ENCODE measurements at places on chromosomes 3 and 15.

GRCh38 chr3:181176601-181177000 is 187.1 kb upstream of the DNAJC19 start:
- no peak for DNase-seq

- no peak for DNase-seq
Measured at GRCh38 chr3:191290311-191291025, 38.7 kb upstream of the CCDC50 start.

DNA sequence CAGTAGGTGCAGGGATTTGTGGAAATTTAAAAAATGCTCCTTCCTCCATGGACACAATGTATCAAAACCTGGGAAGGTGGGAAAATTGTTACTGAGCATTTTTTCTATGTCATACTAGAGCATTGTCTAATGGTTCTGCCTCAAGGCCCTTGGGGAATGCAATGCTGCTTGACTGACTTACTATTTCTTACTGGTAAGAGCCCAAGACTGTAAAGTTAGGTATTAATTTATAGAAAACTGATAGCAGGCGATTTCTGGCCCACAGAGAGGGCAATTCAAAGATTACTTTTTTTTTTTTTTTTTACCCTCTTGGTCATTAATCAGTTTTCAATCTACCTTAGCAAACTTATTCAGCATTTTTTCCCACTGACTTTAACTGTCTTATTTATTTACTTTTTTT is 38.5 kb upstream of the MRPL3 start:
- no peak for DNase-seq

GRCh38 chr15:71708051-71708429 is 102.3 kb upstream of the NR2E3 start:
- no peak for DNase-seq

- DNase-seq, result no peak
Measured at GRCh38 chr3:159911664-159912037, 77.0 kb upstream of the IL12A start.

DNA sequence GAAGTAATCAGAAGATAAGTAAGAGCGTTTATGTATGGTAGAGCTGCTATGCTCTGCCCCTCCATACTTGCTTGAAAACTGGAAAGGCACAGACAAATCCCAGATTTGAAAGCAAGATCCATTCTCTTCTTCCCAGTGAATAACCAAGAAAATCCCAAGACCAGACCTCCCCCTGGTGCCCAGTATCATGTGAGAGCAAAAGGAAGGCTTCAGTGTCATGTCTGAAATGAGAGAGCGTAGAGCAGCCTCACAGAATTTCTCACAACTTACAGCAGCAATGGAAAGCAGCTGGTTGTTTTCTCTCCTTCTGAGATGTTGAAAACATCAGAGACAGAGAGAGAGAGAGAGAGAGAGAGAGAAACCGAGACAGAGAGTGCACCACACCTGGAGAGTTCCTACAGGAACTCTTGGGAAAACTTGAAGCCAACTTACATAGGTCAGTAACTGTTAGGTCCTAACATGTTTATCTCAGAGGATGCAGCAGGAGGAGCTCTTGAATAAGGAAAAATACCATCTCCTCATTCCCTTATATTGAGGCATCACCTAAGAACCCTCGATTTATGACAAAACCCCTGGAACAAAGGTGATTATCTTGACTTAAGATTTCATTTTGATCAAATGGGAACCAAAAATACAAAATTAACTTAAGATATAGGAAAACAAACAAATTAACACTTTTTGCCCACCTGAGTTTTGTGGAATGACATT is 273.3 kb downstream of the NSUN3 start:
- DNase-seq, result no peak

- no peak for DNase-seq
Measured at GRCh38 chr3:19456738-19457137, 308.4 kb downstream of the KCNH8 start.

DNA sequence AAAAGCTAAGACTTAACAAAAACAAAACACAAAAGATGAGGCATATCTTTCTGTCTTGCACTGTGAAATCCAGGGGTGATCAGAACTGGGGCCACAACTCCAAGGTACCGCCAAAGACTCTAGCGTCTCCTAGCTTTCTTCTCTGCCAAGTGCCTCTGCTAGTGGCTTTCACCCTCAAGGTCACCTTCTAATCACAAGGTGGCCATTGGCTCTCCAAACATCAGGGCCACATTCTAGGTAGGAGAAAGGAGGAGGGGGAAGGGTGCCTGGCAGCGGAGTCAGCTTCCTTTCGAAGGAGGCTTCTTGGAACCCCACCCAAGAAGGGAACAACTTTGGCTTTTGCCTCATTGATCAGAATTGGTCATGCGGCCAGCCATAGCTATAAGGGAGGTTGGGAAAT is 168.8 kb upstream of the SMAD3 start:
- no peak for DNase-seq

DNA sequence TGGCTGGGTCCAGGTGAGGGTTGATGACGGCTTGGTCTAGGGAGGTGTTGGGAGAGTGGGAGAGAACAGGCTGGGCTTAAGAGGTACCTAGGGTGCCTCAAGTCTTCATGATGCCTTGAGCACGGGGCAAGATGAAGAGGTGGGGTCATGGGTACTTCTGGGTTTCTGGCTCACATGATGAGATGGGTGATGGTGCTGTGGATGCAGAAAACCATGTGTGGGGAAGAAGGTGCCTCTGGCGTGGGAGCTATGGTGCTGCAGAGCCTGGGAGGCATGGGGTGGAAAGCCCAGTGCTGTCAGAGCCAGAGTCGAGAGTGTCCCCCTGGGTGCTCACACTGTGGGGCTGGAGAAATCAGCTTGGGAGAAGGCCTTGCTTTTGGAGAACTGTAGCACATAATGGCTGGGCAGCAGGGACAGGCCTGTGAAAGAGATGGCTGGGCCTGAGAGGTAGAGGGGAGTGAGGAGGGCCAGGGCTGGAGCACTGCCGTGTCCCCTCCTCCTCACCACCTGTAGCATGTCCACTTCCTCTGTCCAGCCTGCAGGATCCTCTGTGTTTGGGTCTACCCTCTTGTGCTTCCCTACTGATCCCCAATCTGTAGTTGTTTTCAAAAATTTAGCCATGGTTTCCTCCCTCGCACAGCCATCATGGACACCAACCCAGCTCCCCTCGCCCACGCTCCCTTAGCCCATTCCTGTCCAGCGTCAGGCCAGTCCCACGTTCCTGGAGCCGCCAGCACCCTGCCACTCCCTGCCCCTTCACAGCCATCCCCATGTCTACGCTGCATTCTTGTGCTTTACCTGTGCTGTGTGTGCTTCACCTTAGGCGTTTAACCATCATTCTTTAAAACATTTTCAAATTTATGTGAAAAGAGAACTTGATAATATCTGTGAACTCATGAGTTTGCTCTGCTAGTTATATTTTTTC is 132.0 kb downstream of the EEFSEC start:
- no peak for DNase-seq

DNA sequence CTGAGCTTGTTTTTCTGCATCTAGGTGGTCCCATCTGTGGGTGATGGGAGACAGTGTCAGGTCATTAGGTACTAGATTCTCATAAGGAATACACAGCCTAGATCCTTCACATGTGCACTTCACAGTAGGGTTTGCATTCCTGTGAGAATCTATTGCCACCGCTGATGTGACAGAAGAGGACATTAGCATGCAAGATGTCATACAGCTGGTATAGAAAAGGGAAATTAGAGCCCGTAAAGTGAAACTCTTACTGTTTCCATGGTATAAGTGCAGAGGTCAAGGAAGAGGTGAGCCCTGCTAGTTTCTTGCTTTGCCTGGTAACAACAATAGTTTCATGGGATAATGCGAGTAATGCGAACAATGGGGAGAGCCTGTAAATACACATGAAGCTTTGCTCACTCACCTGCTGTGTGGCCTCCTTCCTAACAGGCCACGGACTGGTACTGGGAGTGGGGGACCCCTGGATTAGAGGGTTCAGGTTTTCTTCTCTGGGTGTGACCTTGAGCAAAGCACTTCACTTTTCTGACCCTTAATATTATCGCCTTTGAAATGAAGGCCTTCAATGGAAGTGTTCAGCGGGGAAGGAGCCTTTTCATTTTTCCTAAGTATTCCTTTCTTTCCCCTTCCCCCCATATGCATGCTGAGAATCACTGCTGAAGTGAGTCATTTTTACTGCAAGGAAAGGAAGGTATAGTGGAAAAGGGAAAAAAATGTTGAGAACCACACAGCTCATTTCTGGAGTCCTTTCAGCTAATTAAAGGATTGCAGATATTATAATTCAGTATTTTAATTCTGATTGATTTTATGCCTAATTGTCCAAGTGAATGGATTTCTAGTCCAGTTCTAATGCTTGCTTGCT is 286.4 kb downstream of the UBE2E2 start:
- no peak for DNase-seq

DNA sequence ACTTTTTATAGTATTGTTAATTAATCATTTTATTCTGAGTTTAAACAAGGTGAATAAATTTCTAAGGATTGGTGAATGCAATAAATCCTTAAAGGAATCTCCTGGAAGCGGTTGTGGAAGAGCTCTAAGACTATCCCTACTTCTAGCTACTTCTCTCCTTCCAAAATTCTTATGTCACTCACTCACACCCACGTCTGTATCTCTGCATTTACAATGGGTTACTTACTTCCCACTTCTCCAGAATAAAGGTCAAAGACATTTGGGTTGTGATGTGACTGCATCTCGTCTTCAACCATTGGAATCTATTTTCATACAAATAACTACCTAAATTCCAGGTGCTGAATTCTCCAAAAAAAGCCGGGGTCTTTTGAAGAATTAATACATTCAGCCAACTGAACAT is 234.2 kb upstream of the MDFIC2 start:
- no peak for DNase-seq

DNA sequence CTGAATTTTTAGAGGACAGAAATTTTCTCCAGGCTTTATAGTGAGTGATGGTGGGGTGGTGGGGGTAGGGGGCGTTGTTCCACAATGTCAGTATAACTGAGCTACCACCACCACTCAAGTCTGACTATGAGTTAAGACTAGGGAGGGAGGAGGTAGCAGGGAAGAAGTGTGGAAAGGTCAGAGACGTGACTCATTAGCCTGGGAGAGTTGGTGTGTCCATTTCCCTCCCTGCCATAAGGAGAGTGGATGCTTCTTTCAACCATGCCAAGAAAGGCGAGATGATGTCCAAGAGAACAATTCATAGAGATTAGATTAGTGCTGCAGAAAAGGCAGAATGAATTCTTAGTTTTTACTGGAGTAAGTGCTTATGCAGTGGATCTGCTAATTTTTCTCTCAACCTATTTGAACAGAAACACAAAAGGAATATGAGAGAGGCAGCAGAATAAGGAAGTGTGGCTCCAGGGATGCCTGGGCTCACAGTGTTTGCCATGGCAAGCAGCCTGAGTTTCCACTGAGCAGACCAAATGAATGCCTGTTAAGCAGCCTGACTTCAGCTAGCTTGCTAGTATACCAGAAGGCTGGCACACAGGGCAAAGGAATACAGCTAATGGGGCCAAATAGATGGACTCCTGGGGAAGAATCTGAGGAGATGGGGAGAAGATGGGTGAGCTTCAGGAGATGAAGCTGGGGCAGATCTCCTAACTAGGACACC is 708.9 kb downstream of the NTRK3 start:
- DNase-seq, result no peak

GRCh38 chr3:44111482-44111881 is 130.2 kb upstream of the TOPAZ1 start:
- no peak for DNase-seq

DNA sequence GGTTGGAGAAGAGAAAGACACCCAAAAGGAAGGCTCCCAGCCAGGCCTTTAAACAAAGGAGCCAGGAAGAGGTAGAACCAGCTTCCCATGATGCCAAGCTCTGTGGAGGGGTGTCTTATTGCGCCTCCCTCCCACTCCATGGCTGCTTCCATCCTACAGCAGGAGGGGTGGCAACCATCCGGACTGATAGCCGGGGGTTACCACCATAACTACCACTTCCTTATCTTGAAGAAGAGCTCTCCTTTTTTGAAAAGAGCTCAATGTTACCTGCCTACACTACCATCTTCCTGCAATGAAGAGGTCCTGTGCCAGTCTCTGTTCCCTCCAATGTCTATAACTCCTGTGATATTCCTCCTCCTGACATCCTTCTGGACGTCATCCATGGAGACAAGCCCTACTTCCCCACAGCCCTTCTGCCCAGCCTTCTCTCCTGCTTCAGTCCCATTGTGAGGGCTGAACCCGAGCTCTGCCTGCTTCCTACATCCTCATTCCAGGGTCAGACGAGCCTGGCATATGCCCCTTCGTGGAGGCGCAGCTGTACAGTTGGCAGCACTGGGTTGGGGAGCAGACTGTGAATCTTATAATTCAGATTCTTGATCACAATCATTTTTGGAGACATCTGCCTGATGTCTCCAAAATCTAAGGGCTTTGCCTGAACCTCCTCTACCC is 8.5 kb downstream of the CCDC9B start:
- no peak for DNase-seq

- no peak for DNase-seq
Measured at GRCh38 chr3:176687754-176688153, 509.5 kb downstream of the TBL1XR1 start.

- DNase-seq, result no peak
Measured at GRCh38 chr15:43932907-43933306, 106.1 kb downstream of the WDR76 start.

DNA sequence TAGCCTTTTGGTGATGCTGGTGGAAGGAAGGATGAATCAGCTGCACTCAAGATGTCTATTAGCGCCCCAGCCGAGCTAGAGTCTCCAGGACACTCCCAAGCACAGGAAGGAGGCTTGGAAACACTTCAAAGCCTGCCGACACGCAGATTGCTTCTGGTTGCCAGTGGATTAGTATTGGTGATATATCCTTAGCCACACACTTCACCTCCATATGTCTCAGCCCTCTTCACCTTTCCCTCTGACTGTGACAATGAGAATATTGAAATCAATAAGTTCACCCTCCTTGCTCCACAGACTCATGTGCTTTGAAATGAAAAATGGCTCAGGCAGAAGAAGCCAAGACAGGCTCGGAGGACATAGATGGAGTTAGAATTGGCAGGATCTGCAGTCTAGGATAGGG is 102.9 kb upstream of the LRRN1 start:
- DNase-seq, result no peak

GRCh38 chr15:85685356-85685755 is 109.4 kb downstream of the KLHL25 start:
- no peak for DNase-seq

DNA sequence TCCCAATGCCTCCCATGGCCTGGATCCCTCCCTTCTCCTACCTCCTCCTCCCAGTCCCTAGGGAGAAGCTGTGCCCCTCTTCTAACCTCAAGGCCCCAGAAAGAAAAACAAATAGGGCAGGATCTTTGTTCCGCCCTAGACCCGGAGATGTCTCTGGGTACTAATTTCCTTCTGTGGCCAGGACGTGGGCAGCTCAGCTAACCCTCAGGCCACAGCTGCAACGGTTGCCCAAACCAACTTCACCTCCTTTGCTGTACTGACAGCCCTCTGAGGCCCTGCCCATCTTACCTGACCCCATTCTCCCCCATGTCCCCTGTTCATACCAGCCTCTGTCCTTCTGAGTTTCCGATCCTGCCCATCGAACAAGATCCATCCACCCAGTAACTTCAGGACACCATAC is 70.7 kb downstream of the SRGAP3 start:
- DNase-seq, result no peak

DNA sequence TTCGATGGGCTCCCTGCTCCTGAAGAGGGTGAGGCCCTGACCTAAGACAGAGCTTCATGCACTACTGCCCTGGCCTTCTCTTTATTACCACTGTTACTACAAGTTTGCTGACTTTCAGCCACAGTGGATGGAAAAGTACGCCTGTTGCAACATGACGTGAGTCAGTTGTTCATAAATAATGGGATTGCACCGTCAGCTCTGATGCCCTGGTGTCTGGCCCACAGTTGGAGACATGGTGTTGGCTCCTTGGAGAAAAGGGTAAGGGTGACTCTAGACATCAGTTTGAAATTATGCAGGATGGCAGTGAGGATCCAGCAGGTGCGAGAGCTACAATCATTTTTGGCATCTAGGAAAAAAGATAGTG is 5.5 kb downstream of the PAQR5 start:
- DNase-seq, result no peak

GRCh38 chr15:20356911-20357480 is 184.6 kb downstream of the GOLGA6L6 start:
- no peak for DNase-seq

Data from stimulated activated CD4-positive, alpha-beta T cell treated with anti-CD3 and anti-CD28 coated beads, TNF-alpha, amount 100 ng/mL, for 24 hours (primary cell).